ENCODE measurements at places on chromosomes 7 and 10.

DNA sequence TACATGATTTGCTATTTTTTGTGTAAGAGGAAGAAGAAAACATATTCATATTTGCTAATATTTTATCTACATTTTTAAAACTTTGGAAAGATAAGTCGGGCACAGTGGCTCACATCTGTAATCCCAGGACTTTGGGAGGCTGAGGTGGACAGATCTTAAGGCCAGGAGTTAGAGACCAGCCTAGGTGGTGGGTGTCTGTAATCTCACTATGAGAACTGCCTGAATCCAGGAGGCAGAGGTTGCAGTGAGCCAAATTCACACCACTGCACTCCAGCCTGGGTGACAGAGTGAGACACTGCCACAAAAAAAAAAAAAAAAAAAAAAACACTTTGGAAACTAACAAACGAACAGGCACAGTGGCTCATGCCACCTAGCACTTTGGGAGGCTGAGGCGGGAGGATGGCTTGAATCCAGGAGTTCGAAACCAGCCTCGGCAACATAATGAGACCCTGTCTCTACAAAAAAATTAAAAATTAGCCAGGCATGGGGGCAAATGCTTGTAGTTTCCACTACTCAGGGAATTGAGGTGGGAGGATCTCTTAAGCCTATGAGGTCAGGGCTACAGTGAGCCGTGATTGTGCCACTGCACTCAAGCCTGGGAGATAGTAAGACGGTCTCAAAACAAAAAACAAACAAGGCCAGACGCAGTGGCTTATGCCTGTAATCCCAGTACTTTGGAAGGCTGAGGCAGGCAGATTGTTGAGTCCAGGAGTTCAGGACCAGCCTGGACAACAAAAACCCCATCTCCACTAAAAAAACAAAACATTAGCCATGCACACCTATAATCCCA is 25.6 kb downstream of the HERC4 start:
- H3K4me1 ChIP-seq, result peaks cover 13% of the 10 kb centered on the region
- H3K27me3 ChIP-seq, result no peaks in the 10 kb centered on the region
- H3K36me3 ChIP-seq, result peaks cover 26% of the 10 kb centered on the region
- H3K27ac ChIP-seq, result no peak overlapping the region
- DNase-seq, result no peak
- no peak overlapping the region for H3K4me3 ChIP-seq

- H3K4me3 ChIP-seq, result no peak overlapping the region
- peaks cover 3% of the 10 kb centered on the region for H3K27me3 ChIP-seq
- no peaks in the 10 kb centered on the region for H3K4me1 ChIP-seq
- H3K36me3 ChIP-seq, result no peaks in the 10 kb centered on the region
Measured at GRCh38 chr10:94038024-94038423, 44.3 kb downstream of the PLCE1 start.

DNA sequence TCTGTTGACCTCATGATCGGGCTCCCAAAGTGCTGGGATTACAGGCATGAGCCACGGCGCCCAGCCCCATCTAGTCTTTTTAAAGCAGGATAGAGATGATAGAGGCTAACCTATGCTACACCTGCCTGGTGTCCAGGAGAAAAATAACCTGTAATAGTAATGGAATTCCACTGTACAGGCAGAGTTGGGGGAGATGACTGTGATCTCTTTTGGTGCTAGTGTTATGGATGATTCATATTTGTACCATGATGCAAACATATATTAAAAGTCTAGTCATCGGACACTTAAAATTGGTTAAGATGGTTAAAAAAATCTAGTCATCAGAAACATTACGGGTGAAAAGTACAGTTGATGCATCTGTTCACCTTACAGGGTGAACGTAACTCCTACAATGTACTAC is 6.1 kb upstream of the SAR1A start:
- H3K27me3 ChIP-seq, result peaks cover 17% of the 10 kb centered on the region
- no peak for DNase-seq
- H3K27ac ChIP-seq, result no peak overlapping the region
- H3K4me3 ChIP-seq, result no peak overlapping the region
- H3K4me1 ChIP-seq, result peaks cover 24% of the 10 kb centered on the region
- H3K36me3 ChIP-seq, result no peaks in the 10 kb centered on the region

GRCh38 chr10:110277591-110277990 is 27.1 kb downstream of the SMNDC1 start:
- no peak for DNase-seq
- peaks cover 5% of the 10 kb centered on the region for H3K36me3 ChIP-seq
- H3K27ac ChIP-seq, result no peak overlapping the region
- peaks cover 23% of the 10 kb centered on the region for H3K4me1 ChIP-seq
- H3K27me3 ChIP-seq, result peaks cover 8% of the 10 kb centered on the region
- no peak overlapping the region for H3K4me3 ChIP-seq

- H3K27ac ChIP-seq, result no peak overlapping the region
- no peak overlapping the region for H3K4me3 ChIP-seq
- no peaks in the 10 kb centered on the region for H3K27me3 ChIP-seq
- no peak for DNase-seq
- peaks cover 33% of the 10 kb centered on the region for H3K36me3 ChIP-seq
Measured at GRCh38 chr10:5423771-5424170, 11.4 kb downstream of the NET1 start.

DNA sequence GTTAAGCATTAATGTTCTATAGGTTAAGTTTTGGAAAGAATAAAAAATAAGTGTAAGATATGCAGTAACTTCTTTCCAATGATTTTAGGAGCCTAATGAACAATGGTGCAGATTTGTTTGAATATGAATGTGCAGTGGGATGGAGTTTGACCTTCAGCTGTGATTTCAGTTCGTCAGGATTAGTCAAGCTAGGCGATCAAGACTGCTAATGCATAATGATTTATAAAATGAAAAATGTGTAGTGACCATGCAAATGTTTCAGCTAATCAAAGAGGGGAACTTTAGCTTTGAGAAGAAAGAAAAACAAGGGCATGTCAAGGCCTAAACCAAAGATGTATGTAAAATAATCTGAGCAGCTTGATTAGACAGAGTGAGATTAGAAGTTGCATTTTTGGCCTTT is 208.5 kb downstream of the FOXP2 start:
- H3K4me3 ChIP-seq, result no peak overlapping the region
- H3K27me3 ChIP-seq, result no peaks in the 10 kb centered on the region
- H3K27ac ChIP-seq, result no peak overlapping the region
- H3K36me3 ChIP-seq, result no peaks in the 10 kb centered on the region

GRCh38 chr10:16689227-16689626 is 128.0 kb downstream of the RSU1 start:
- H3K27ac ChIP-seq, result no peak overlapping the region
- H3K27me3 ChIP-seq, result no peaks in the 10 kb centered on the region
- H3K4me3 ChIP-seq, result no peak overlapping the region
- H3K36me3 ChIP-seq, result peaks cover 23% of the 10 kb centered on the region

DNA sequence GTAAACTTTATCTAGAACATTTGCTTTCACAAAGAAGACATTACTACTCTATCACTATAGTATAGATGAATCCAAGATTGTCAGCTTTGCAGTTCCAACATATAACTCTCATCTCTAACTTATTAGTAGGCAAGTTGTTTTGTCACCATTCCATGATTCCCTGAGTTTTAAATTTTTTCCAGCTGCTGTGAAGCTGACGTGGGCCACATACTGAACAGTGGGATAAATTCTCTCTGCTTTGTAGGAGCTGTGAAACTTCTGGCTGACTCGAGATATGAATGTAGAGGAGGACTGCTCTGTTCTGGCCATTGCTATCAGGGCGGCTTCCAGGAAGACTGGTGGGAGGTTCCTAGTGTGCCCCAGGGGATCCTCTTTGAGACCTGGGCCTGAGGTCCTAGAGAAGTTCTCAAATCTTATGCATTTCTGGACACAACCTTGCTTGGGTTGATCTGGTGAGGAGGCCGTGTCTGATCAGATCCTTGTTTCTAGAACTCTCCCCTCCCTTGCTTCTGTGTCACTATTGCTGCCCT is 58.0 kb downstream of the LSMEM1 start:
- H3K36me3 ChIP-seq, result no peaks in the 10 kb centered on the region
- H3K27me3 ChIP-seq, result peaks cover 13% of the 10 kb centered on the region
- H3K27ac ChIP-seq, result no peak overlapping the region
- H3K4me1 ChIP-seq, result no peaks in the 10 kb centered on the region
- no peak for DNase-seq

- no peak overlapping the region for H3K27ac ChIP-seq
- peak; percentile 50 for DNase-seq
- peaks cover 6% of the 10 kb centered on the region for H3K36me3 ChIP-seq
- H3K27me3 ChIP-seq, result no peaks in the 10 kb centered on the region
- no peak overlapping the region for H3K4me3 ChIP-seq
Measured at GRCh38 chr7:73703757-73704639, 15.5 kb downstream of the STX1A start.

DNA sequence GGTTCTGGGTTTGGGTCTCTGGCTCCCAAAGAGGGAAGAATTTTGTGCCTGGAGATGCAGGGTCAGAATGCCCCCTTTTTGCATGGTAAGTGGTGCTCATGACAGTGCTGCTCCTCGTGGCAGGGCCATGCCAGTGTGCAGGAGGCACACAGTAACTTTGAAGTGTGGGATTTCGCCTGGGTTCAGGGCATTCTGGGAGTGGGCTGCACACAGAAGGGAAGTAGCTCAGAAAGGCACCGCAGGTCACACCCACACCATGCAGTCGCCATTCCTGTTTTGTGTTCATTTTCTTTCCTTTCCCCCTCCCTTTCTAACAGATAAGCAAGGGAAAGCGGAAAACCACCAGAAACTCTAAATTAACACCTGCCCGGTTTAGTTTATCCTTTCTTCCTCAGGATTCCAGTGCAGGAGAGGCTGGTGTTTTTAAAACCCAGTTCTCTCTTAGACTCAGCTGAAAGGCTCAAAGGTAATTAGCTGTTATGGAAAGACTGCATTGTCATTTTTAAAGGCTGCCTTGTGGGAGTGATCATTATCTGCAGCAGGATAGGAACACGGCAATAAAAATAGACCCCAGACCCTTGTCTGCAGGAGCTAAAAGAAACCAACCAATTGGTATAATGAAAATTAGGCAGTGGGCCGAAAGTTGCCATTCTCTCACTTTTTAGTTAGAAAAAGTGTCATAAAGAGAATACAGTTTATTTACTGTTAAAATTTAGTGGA is 50.2 kb downstream of the EEPD1 start:
- H3K4me1 ChIP-seq, result peaks cover 13% of the 10 kb centered on the region
- H3K36me3 ChIP-seq, result no peaks in the 10 kb centered on the region
- no peak overlapping the region for H3K27ac ChIP-seq
- DNase-seq, result no peak
- no peak overlapping the region for H3K4me3 ChIP-seq

DNA sequence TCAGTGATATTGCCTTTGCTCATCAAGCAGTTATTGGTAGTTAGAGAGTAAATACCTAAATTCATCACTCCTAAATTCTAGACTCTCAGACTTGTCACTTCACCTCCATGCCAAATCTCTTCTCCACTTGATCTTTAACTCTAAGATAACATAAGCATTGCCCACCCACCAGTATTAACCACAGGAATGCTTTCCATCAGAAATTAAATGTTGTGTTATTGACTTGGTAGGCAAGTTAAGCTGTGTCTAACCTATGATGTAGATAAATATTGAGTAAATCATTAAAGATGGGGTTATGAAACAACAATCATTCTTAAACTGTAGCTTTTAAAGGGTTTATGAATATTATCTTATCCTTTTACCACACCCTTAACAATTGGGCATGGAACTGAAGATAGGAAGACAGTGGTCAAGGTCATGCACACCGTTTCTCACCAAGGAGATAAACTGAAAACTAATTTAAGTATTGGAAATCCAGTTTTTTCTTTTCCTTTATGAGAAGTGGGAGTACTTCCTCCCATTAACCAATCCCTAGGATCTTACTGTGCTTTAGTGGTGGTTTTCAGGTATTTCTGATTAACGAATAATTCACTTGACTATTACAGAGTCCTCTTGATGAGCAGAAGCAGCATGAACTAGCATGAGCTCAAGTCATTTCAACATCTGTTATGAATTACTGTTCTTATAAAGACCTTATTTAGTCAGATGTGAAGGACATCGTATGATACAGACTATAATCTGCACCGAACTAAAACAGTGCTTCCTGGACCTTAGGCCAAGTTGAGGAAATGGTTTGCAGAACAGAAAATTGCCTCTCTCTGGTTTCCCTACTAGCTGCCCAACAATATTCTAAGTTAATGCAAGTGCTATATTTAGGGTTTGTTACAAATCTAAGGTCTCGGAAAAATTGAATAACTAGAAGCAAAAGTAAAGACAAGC is 142.0 kb downstream of the LCOR start:
- peaks cover 5% of the 10 kb centered on the region for H3K4me1 ChIP-seq
- H3K4me3 ChIP-seq, result no peak overlapping the region
- no peak overlapping the region for H3K27ac ChIP-seq
- no peaks in the 10 kb centered on the region for H3K27me3 ChIP-seq
- H3K36me3 ChIP-seq, result no peaks in the 10 kb centered on the region

GRCh38 chr10:132186488-132187429 is at the start of gene DPYSL4:
DPYSL4 (plus strand) TSS chr10:132186948; CDS start chr10:132187064, 116 bp downstream.
- no peak within 1 kb of the TSS for H3K27ac ChIP-seq
- peaks cover 2% of the 10 kb centered on the region for H3K4me1 ChIP-seq
- H3K36me3 ChIP-seq, result no peaks in the 10 kb centered on the region
- peak; percentile 55 for DNase-seq
- H3K27me3 ChIP-seq, result peaks cover 42% of the 10 kb centered on the region

- peak; percentile 53 for DNase-seq
- peaks cover 24% of the 10 kb centered on the region for H3K27me3 ChIP-seq
- H3K36me3 ChIP-seq, result no peaks in the 10 kb centered on the region
- peak overlapping the region; percentile 42 for H3K4me3 ChIP-seq
- no peak overlapping the region for H3K27ac ChIP-seq
Measured at GRCh38 chr7:2452074-2452507, 24.1 kb downstream of the GRIFIN start.
